ENCODE measurements at places on chromosomes 1 and 21.

DNA sequence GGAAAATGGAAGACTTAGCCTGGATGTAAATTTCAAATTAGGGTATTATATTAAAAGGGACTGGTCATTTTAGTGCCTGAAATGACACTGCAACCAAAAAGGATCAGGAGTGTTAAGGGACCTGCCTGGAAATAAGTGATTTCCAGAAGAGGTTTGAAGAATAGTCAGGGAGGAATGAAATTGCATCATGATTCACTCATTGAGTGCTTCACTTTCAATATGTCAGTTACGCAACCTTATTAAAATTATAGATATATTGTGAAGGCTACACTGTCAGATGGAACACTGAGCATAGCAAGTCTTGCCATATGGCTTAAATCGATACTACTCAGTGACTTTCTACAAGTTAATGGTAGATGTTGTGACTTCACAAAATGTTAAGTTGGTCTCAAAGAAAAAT lies 275.2 kb upstream of the DPYD start:
- no peak for DNase-seq

DNA sequence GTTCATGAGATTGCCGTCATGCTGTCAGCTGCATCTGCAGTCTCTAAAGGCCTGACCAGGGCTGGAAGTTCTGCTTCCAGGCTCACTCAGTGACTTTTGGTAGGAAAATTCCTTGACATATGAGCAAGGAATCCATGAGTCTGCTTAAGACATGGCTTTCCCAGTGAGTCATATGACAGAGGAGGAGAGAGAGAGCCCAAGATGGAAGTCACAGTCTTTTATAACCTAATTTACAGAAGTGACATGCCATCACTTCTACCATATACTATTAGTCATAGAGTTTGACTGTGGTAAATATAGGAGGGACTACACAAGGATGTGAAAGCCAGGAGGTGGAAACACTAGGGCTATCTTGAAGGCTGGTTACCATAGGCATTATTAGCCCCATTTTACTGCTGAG lies 115.2 kb downstream of the ROR1 start:
- DNase-seq: no peak

DNA sequence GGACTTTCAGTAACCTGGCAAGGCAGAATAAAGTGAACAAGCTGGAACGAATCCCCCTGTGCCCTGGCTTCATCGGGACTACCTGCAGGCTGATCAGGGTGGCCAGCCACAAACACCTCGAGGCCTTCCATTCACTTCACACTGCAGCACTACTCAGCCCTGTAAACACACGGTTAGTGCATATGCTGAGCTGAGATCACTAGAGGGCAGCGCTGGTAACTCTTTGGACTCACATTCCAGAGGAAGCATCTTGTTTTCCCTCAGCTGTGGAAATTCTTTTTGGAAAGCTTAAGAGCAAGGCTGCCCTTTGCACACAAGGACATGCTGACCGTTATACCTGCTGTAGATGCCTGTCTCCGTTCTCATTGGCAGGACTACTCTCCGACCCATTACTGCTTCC lies 32.1 kb downstream of the PCSK9 start:
- no peak for DNase-seq

DNA sequence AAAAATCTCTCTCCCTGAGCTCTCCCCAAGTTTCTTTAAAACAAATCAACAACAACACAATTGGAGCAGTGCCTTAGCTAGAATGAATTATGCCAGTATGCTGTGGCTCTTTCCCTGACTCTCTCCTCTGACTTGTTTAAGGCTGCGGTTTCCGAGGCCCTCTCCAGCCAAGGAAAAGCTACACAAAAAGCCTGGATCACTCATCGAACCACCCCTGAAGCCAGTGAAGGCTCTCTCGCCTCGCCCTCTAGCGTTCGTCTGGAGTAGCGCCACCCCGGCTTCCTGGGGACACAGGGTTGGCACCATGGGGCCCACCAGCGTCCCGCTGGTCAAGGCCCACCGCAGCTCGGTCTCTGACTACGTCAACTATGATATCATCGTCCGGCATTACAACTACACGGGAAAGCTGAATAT lies 1.9 kb downstream of the S1PR1 start:
- DNase-seq: peak; percentile 96

DNA sequence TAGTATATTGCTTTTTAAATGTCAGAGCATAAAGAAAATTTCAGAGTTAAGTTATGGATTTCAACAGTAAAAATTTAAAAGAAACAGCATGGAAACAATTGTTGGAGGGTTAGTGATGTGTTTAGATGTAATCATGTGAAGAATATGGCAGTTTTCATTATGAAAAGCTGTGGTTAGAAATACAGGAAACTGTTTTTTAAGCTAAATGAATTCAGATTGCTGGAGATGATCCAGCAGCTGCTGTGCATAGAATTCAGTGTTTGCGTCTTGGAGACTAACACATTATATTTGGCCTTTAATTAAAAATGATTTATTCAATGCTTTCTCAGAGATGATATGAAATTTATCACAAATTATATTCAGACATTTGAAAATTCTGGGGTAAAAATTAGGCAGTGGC lies 273.6 kb upstream of the LRRC7 start:
- no peak for DNase-seq

GRCh38 chr1:44302541-44302940 lies 52.5 kb downstream of the ERI3 start:
- no peak for DNase-seq

GRCh38 chr1:32676945-32677344 lies 25.6 kb downstream of the SYNC start:
- DNase-seq: no peak
